ENCODE measurements at places on chromosomes 3 and 15.
A peak's percentile ranks its signal among the peaks of the same experiment; 100 is the strongest.

- DNase-seq = no peak
These were observed 4.5 kb upstream of the SEMA3B start for GRCh38 chr3:50264383-50264963.

DNA sequence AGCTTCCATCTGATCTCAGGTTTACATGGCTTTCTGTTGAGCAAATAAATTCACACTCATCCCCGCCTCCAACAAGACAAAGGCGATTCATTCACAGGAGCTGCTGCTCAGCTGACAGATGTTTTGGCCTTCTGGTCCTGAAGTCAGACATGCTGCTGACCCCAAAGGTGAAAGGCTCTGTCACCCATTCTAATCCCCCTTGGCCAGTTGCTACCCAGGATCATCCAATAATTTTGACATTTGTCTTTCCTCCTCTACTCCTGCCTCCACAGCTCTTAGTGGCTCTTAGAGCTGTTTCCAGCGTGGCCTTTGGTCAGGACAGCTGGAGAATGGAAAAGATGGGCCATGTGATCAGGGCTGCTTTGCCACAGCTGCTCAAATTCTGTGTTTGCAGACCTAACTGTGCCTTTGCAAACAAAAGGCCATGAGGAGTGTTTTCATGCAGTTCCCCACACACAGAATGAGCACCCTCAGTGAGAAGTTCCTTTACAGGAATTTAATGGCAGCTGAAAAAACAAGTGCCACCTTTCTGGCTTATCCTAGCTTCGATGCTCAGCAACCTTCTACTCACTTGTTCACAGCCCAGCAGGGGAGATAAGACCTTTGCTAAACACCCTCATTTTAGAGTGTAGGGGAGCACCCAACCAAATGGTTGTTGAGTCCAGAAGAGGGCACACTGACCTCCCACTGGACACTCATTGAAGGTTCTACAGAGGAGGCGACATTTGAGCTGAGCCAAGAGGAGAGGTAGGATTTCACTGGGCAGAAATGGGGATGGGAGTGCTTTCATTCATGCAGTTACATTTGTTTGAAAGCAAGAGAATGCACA is 39.0 kb downstream of the CYP19A1 start:
- no peak for DNase-seq

- DNase-seq = no peak
These were observed 35.2 kb downstream of the MGLL start for GRCh38 chr3:127787071-127787490.

DNA sequence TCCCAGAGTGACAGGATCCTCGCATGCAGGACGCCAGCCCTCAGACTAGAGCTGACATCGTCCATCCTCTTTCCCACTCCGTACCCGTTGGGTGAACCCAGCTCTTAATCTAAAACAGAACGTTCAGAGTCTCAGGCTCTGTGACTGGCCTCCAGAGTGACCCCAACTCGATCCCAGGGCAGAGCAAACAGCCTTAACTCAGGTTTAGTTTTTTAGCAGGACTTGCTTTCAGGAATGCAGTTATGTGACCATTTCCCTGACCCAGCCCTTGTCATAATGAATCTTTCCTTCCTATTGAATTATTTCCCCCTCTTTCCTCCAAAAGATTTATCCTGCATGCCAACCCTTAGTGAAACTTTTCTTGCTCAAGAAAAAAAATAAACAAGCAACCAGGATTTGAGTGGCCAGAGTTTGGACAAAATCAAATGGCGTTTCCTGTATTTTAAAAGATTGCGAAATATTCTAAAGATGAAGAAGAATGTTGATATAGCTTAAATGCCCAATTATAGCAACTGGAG is 47.8 kb upstream of the RARB start:
- DNase-seq = no peak

DNA sequence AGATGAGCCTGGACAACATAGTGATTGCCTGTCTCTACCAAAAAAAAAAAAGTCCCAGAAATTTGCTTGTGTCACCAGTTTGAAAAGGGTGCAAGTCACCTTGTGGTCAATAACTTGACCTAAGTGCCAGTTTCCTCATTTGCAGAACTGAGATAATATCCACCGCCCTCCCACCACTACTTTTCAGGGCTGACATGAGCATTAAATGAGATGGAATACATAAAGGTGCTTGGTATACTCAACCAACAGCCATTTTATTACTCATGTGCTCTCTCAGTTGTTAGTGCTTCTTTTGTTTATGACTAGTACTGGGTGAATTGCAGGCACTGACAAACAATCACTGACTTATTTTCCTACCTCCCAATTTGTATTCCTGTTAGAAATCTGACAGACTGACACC is 340.5 kb upstream of the SATB1 start:
- DNase-seq = no peak

GRCh38 chr3:189841473-189842205 is 210.4 kb downstream of the TP63 start:
- no peak for DNase-seq

DNA sequence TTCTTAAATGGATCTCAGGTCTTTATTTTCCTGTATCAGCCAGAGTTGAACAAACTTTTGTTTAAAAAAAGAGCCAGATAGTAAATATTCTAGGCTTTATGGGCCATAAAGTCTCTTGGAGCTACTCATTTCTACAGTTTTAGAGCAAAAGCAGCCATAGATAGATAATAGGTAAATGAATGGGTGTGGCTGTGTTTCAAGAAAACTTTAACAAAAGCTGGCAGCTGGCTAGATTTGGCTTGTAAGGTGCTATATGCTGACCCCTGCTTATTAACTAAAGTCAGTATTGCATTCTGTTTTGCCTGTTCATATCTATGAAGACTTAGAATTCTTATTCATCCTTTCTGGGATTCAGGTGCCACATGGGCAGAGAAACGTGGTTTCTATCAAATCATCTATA is 29.0 kb downstream of the MFN1 start:
- no peak for DNase-seq

DNA sequence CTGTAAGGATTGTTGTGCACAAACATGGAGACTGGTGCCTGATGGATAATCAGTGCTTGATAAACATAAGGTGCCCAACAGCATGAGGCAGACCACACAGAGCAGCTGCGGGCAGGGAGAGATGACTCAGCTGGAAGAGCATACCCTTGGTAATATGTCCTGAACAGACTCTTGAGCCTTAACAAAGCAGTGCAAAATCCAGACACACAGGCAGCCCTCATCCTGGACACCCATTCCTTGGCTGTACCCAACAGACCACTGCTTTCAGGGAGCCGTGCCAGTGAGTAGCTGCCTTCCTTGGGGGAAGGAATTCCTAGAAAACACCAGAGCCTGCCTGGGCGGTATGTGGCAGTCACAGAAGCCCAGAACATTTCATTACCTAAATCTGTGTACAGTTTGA is 156.2 kb downstream of the CLSTN2 start:
- DNase-seq = no peak

DNA sequence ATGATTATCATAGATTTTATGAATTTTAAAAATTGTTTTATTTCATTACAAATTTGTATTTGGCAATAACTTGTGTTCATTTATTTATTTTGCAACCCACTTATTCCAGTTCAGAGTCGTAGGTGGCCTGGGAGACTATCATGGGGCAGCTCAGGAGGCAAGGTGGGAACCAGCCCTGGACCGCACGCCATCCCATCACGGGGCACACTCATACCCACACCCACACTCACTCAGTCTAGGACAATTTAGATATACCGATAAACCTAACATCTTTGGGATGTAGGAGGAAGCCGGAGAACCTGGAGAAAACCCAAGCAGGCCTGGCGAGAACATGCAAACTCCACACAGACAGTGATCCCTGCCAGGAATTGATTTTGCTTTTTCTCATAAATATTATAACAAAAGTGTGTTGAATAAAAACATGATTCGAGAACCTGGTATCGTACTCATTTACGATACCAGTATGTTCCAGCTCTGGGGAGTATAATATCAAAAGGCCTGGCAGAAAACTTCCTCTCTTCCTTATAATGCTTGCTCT is 205.3 kb downstream of the NFKBIZ start:
- no peak for DNase-seq

DNA sequence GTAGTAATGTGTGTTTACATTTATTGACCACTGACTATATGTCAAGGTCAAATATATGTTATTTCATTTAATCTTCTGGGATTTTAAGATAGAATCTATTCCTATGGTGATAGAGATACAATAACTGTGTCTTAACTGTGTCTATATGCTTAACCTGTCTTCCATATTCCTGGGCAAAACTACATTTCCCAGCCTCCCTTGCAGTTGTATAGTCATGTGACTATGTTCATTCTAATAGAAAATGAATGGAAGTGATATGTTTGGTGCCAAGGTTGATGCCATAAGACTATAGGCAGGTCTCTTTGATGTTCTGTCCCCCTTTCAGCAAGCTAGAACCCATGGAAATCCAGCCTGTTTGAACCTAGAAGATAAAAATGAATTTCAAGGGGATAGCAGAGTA is 258.8 kb upstream of the PDZRN3 start:
- no peak for DNase-seq

- DNase-seq = no peak
These were observed 15.0 kb upstream of the TRANK1 start for GRCh38 chr3:36959821-36960220.

- no peak for DNase-seq
These were observed 428.3 kb upstream of the ATP11B start for GRCh38 chr3:182364723-182365650.

DNA sequence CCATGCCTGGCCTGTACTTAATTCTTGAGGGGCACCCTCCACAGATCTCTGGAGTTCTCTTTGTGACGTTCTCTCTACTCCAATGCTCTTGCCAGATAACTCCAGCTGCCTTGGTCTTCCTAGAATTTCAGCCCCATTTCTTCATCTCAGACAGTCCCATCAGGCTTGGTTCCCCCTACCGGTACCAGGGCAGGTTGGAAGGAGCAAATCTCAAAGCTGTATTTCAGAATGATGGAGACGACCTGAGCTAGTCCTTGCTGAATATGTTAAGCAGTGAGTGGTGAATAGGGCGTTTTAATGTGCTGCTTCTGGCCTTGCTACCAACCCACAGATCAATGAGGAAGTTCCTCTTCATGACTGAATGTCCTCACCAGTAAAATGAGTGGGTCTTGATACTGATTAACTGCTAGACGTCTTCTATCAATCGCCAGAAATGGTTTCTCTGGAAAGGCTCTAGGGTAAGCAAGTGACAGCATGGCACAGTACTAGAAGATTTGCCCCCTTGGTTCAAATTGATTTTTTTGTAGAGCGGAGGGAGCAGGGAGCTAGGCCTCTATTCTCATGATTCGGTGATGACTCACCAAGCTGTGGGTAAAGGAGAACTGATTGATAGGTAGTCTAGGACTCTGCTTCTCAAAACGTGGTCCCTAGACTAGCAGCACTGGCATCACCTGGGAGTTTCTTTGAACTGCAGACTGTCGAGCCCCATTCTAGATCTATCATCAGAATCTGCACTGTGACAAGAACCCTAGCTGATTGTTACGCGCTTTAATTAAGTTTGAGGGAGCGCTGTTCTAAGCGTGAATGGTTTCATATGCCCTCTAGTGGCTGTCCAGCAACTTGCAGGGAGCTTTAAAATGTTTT is 67.8 kb downstream of the UBP1 start:
- peak; percentile 55 for DNase-seq

Measured in stimulated activated CD4-positive, alpha-beta T cell treated with anti-CD3 and anti-CD28 coated beads, Interleukin-15, amount 100 ng/mL, for 24 hours (primary cell).